Non-pigmented ciliary epithelial cell (primary cell): ENCODE measurements at places on chromosomes 13 and 19.

DNA sequence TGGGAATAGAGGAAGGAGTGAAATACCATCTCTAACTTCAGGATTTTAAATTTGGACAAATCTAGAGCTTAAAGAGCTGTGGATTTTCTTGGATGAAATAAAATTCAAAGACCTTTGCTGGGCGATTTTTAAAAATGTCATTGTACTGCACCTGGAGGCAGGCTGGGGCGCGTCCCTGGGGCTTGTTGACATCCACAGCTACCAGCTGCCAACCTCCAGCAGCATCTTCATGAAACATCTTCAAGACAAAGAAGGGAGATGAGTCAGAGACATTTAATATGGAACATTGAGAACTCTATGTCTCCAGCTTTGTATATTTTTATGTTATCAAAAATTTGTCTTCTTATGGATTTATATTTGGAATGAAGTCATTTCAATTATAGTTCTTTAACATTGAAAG lies 132.5 kb downstream of the NALCN start:
- no peak for DNase-seq

GRCh38 chr19:3771000-3771905 lies 775 bp downstream of the RAX2 start:
- DNase-seq = no peak

DNA sequence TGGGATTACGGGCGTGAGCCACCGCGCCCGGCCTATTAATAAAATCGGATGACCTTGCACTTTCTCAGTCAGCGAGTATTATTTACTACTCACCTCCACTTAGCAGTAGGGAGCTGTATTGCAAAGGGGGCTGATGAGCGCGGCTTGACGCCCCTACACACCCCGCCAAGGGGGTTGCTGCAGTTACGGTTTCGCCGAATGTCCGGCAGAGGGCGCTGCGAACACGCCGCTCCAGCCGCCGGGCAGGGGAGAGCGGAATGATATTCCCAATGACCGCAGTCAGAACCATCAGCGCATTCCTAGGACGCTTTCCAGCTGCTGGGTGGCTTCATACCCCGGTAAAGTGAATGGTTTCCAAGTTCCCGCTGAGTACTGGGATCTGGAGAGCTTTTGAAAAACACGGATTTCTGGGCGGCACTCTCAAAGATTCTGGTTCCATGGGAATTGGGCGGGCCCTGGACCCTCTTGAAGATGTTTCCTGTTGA lies 30.0 kb upstream of the TPT1 start:
- DNase-seq = no peak

DNA sequence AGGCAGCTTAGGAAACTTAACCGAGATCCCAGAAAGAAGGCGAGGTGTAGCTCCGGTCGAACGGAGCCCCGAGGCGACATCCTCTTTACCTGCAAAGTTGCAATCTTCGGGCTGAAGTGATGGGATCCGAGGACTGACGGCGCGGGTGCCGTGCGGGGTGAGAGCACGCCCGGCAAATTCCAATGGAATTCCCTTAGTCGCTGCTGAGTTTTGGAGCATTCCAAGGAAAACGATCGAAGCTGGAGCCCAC lies 141 bp downstream of the TRPC4 start:
- no peak for DNase-seq

DNA sequence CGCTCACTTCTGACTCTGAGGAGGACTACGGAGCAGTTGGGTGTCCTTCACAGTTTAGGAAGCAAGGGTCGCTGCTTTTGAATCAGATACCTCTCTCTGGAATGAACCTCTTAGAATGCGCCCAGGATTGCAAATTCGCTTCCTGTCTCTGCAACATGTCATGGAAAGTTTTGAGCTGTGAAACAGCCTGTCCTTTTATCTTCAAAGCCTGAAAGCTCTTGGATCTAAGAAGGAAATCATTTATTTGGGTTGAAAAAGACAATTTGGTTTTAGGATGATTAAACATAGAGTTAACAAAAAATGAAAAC lies 134.1 kb downstream of the KATNAL1 start:
- no peak for DNase-seq

DNA sequence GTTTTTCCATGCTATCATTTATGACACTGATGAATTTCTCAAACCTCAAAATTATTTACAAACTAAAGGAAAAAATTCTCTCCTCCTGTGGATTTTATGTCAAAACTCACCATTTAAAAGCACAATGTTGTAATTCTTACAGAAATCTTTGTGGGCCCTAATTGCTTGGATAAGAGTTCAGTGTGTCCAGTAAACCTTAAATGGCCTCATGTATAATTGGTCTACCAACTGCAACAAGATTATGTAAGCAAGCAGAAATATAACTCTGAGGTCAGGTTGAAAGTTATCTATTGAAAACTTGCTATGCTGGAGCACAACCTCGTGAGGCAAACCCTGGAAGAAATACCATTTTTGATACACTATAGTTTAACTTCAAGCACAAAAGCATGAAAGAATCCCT lies 22.0 kb downstream of the VWA8 start:
- no peak for DNase-seq

GRCh38 chr19:18229915-18230314 lies 3.7 kb upstream of the PDE4C start:
- no peak for DNase-seq
